Immature natural killer cell (primary cell): ENCODE measurements at places on chromosomes 5 and 9. TPM values are rescaled to one million over a fixed set of nuclear protein-coding genes. Genes with fewer than 3 reads are reported as not detected.

DNA sequence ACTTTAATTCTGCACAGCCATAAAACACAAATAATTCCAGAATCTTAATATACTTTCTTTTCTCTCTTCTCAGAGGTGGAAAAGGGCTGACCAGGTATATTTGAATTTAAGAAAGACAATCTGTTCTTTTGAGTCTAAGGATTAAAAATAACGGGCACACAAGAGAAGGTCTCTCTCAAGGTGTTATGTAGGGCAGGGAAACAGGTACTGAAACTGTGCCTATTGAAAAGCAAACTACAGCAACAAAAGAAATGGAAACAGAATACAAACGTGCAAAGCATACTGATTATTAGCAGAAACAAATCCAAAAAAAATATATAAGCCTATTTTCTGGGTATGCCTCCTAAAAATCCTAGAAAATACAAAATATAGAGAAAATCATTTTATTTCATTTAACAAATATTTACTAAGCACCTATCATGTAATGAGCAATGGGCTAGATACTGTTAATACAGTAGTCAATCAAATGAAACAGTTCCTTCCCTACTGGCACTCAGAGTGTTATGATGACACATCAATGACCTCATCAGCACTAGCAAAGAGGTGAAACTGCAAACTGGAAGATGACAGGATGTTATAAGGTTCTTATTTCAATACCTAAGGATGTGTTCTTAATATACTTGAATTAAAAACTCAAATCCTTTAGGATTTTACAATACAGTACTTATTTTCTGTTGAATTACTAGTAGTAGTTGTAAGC lies 87.7 kb downstream of the AUH start:
- DNase-seq, result no peak
- H3K27ac ChIP-seq, result no peak overlapping the region
- H3K36me3 ChIP-seq, result peaks cover 4% of the 10 kb centered on the region

GADD45G gene
- not detected for polyA plus RNA-seq

GRCh38 chr5:96388176-96388575 lies 44.9 kb downstream of the PCSK1 start:
- H3K4me3 ChIP-seq, result no peak overlapping the region
- no peak overlapping the region for H3K27ac ChIP-seq
- peaks cover 7% of the 10 kb centered on the region for H3K27me3 ChIP-seq
- no peaks in the 10 kb centered on the region for H3K4me1 ChIP-seq

- no peaks in the 10 kb centered on the region for H3K36me3 ChIP-seq
- no peak overlapping the region for H3K4me3 ChIP-seq
- no peaks in the 10 kb centered on the region for H3K4me1 ChIP-seq
- DNase-seq, result no peak
These were observed 9.1 kb downstream of the ENHO start for GRCh38 chr9:34513567-34514214.

GRCh38 chr9:38065369-38066075 lies 3.5 kb downstream of the SHB start:
- H3K27ac ChIP-seq, result no peak overlapping the region
- H3K4me3 ChIP-seq, result peak overlapping the region; percentile 92
- H3K27me3 ChIP-seq, result peaks cover 2% of the 10 kb centered on the region

DNA sequence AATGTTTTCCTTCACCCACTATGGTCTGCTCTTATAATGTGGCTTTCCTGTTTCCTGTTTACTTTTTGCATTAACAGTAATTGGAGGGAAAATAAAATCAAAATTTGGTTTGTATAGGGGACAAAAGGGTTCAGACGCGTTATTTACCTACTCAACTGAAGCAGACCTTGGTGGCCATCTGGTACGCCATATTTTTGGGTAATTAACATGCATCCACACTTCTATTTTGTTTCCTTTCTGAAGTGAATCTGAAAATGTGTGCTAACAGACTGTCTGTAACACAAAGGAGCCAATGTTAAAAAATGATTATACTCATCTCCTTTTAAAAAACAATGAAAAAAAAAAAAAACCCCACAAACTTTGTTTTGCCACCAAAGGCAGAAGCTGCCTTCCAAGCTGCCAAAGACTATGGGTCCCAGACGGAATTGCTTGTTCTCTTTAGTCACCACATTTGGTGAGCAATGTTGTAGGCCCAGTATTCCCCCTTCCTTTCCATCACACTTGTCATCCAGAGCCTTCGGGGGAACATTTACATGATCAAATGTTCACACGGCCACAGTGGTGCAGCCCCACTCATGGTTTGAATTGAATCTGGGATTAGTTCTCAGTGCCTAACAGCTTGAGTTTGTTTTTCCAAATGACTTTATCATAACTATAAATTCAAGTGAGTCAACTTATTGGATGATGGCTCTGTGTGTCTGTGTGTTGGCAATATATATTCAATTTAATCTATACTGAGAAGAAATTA lies 323.7 kb upstream of the CD180 start:
- no peak for DNase-seq
- peaks cover 5% of the 10 kb centered on the region for H3K27me3 ChIP-seq
- H3K27ac ChIP-seq, result peak overlapping the region; percentile 69
- H3K36me3 ChIP-seq, result no peaks in the 10 kb centered on the region
- H3K4me3 ChIP-seq, result peak overlapping the region; percentile 14

BAAT gene
- not detected for polyA plus RNA-seq

GRCh38 chr9:23774266-23774665 lies 51.8 kb downstream of the ELAVL2 start:
- H3K36me3 ChIP-seq, result no peaks in the 10 kb centered on the region
- no peaks in the 10 kb centered on the region for H3K27me3 ChIP-seq
- DNase-seq, result no peak
- H3K27ac ChIP-seq, result no peak overlapping the region
- H3K4me1 ChIP-seq, result no peaks in the 10 kb centered on the region
- no peak overlapping the region for H3K4me3 ChIP-seq

MEGF10 gene
- polyA plus RNA-seq, result not detected

GRCh38 chr5:141180313-141180712 lies 1.9 kb upstream of the PCDHB16 start:
- H3K27ac ChIP-seq, result no peak overlapping the region
- no peaks in the 10 kb centered on the region for H3K36me3 ChIP-seq
- peaks cover 2% of the 10 kb centered on the region for H3K27me3 ChIP-seq
- DNase-seq, result no peak

DNA sequence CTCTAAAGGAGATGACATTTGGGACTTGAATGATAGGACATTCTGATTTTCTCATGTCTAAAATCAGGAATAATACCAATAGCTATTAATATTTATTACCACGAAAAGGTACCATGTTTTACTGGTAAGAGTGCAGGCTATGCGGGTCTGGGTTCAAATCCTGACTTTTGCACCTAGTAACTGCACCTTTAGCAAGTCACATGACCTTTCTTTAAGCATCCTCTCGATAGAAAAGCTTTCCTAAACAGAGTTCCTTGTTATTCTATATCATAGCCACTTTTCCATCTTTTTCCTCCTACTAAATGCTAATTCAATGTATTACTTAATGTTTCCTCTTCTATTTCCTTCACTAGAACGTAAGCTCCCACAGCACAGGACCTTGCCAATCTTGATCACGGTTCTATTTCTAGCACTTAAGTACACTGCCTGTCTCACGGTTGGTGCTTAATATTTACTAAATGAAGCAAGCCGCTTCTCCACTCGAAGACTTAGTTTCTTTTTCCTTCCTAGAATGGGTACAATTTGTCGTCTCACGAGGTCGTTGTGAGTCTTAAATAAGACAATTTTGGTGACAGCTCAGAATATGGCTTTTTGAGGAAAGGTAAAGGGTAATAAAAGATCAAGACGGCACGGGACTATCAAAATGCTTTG lies 816 bp downstream of the RBM18 start:
- peak overlapping the region; percentile 100 for H3K27ac ChIP-seq
- DNase-seq, result no peak
- H3K27me3 ChIP-seq, result peaks cover 14% of the 10 kb centered on the region
- H3K4me1 ChIP-seq, result peaks cover 48% of the 10 kb centered on the region
